Amniotic stem cell (primary cell): ENCODE measurements at places on chromosomes 16 and 17.

GRCh38 chr16:28596840-28597691 lies at the start of gene SULT1A2:
SULT1A2 (minus strand) TSS chr16:28597050; CDS start chr16:28595930, 1,120 bp downstream.
- no peak for DNase-seq

DNA sequence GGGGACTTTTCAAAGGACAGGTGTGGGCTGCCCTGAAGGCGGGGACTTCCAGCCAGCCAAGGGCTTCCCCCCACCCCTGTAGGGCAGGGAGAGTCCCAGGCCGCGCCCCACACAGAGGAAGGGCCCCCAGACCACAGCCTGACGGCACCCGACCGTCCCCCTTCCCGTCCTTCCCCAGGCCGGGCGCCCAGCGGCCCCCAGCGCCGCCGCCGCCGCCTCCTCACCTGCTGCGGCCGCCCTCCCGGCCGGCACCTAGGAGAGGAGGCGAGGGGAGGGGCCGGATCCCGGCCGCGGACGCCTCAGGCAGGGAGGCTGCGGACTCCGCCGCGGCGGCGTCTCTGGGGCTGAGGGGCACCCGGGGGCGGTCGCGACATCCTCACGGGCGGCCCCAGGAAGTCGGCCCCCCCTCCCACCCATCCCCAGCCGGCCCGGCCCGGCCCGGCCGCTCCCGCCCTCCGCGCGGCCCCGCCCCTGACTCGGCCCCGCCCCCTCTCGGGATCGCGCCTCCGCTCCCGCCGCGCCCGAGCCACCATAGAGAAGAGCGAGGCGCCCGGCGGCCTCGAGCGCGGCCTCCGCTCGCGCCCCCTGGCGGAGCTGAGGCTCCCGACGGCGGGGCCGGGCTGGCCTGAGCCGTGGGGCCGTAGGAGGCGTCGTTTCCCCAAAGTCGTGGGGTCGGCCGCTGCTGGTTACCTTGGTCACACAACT lies 25.5 kb upstream of the RFFL start:
- DNase-seq = peak; percentile 62

DNA sequence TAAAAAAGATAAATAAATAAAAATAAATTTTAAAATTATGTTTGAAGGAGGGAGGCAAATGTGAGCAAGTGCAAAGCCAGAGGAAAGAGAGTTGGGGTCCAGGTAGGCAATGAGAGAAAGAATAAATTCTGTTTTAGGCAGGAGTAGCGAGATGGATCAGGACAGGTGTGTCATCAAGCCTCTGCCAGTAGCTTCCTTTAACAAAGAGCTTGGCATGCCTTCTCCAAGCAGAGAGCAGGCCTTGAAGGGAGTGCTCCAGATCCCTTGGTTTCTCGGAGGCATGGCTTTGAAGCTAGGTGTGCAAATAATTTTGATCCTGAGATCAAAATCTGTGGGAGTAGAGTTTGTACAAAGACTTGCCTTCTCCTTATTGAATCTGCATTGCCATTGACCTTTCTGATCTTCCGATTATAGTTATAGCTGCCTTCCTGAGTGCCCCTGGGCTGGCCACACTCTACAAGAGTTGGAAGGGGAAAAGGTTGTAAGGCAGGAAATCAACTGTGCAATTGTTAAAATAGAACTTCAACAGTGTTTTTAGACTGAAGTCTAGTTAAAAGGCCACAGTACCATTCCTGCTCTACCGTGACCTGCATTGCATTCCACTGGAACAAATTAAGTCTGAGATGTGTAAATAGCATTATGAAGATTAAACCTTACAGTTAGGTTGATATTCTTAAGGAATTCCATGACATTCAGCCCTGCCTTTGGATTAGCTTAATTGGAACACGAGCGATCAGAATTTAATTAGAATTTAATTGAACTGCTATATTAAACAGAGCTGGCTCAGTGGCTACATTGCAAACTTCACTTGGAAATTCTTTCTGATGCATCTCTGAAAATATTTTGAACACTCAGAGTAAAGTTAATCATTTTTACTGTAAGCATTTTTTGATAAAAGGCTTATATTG lies 33.7 kb downstream of the IQCK start:
- DNase-seq = no peak

- no peak for DNase-seq
Observed at GRCh38 chr17:66643815-66644710, 190.9 kb upstream of the CACNG5 start.

DNA sequence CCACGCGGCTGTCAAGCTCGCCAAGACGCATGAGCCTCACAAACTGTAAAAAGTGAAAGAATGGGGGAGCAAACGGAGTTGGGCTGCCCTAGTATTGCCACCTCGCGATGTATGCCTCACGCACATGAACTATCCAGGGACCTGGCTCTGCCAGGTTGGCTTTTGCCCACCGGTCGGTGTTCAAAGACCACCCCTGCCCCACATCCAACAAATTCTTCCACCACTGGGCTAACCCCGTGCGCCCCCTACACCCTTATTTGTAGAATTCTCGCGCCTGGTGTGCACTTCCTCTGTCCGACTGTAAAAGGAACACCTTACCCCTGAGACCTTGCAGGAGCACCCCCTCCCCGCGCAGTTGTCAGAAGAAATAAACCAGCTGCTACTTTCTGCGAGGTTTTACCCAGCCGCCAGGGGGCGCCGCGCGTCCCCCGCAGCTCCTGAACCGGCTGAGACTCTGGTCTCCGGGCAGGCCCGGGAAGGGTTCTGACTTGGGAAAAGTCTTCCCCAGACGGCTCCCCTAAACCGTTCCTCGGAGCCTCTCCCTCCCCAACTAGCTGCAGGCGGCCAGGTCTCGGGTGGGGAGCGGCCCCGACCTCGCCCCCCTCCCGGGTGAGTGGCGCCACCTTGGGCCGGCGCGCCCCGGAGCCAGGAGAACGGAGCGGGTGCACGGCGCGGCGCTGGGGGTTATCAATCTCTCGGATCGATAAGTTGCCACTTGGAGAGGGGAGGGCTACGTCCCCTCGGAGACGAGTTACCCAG lies 1.7 kb upstream of the ZNF423 start:
- no peak for DNase-seq
